Epithelial cell of esophagus (primary cell): ENCODE measurements at places on chromosomes 7 and 10.

GRCh38 chr10:37747081-37747480 is 110.3 kb downstream of the ZNF248 start:
- no peak for DNase-seq

GRCh38 chr10:99905971-99906370 is 103.8 kb downstream of the DNMBP start:
- DNase-seq, result peak; percentile 40

GRCh38 chr7:31371621-31372020 is 31.1 kb upstream of the NEUROD6 start:
- DNase-seq, result no peak

DNA sequence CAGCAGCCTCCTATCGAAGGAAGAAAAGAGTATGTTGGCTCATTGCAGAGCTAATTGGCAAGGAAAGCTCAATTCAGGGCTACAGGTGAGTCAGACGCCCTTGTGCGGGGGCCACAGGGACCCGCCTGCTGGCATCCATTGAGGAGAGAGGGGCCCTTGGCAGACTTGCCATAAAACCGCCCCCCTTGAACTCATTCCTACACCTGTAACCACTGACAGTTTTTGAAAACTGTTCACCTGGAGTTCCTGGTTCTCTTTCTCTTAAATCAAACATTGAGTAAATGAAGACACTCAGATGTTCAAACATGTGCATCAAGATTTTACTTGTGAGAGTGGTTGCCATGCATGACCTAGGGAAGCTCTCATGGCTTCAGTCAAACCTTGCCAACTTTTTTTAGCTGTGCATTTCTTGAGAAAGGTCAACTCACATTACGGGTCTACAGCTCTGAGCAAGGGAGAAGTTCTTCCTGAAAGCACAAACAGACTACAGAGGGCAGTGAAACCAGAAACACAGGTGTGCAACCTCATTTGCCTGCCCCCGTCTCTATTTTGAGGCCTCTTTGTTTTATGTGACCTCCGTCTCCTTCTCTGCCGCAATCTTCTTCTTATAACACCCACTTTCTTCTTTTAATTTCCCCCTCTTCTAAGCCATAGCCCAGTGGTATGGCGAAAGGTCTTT is 87.8 kb downstream of the TBXAS1 start:
- no peak for DNase-seq

- DNase-seq, result no peak
Observed at GRCh38 chr10:125134483-125134848, 25.9 kb downstream of the CTBP2 start.

- DNase-seq, result no peak
Observed at GRCh38 chr10:129861776-129862531, 102.1 kb downstream of the EBF3 start.

DNA sequence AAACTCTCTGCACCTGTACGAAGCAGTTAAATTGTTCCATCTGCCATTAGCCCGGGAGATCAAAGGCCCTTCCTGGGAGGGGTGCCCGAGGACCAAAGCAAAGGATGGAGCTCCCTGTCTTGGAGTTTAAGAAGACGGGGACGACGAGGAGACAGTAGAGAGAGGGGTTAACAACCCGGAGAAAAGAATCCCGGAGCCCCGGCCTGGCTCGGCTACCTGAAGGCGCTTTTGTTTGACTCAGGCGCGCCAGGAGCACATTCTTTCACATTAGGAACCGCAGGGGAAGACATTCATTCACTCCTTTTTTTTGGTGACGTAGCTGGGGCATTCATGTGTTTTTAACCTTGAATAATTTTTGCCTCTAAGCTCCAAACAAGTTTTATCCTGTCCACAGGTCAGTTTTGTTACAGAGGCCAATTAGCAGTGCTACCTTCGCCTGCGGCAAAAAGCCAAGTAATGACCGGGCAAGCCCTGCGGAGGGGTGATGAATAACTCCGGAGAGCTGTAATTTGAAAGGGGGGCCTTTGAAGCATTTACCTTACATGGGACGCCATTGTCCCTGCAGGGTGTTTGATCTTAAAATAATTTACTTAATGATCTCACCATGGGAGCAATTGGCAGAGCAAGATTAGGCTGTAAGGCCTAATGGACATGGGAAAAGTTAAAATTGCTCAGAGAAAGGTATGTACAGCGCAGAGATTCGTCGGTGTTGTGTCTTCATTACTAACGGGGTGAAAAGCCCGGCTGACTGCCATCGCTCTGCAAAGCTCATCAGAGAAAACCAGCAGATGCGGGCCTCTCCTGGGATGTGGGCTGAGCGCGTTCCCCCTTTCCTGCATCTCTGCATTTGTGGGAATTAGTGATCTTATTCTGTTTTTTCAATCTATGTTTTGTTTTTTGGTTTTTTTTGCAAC is 258.0 kb upstream of the SP4 start:
- DNase-seq, result peak; percentile 68

DNA sequence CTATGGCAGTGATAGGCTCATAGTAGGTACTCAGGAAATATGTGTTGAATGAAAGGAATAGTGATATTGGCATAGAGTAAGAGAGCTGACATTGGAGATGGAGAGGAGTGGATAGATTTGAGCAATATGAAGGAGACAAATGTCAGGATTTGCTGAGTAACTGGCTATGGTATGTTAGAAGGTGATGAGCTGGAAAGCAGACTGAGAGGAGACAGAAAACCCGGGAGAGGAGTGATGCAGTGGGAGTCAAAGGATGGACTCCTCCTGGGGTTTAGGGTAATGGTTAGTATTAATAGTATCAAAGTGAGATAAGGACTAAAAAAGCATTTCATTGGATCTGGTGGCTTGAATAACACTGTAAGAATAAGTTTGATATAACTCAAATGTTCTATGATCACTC is 64.8 kb downstream of the CD36 start:
- DNase-seq, result no peak

GRCh38 chr7:127751062-127751461 is 99.1 kb downstream of the SND1 start:
- peak; percentile 9 for DNase-seq

GRCh38 chr7:106767498-106768323 is 97.4 kb upstream of the PIK3CG start:
- DNase-seq, result no peak

DNA sequence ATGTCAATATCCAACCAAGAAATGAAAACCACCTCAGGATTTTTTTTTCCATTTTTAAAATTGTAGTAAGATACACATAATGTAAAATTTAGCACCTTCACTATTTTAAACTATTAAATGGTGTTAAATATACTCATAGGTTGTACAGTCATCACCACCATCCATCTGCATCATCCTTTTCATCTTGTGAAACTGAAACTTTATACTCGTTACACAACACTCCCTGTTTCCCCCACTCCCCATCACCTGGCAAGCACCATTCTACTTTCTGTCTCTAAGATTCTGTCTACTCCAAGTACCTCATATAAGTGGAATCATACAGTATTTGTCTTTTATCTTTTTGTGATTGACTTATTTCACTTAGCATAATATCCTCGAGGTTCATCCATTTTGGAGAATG is 335.2 kb upstream of the NPSR1 start:
- DNase-seq, result peak; percentile 76

DNA sequence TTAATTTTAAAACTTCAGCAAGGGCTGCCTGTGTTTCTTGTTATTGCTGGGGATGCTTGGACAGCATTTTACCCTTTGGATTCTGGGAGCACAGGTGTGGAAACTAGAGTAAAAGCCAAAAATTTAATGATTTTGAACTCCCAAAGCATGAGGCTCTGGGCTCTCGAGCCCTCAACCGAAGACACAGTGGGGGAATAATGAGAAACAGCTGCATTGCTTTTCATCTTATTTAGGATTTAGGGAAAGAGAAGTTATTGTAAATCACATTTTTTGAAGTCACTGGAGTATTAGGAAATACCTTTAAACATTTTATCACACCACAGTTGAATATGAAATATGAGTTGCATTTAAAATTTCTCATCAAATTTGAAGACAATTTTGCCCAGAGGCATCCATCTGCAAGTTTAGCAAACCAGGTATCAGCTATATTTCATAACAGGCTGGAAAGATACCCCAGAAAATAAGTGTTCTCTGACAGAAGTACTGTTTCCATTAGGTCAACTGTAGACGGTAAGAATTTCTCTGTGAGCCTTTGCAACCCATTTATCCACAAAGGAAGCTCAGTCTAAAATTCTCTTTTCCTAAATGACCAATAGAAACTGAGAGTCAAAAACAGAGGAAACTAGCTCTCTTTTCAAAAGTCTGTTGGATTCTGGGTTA is 290.6 kb upstream of the PHYHIPL start:
- no peak for DNase-seq

- DNase-seq, result no peak
Observed at GRCh38 chr10:58631715-58632114, 119.0 kb downstream of the BICC1 start.

- no peak for DNase-seq
Observed at GRCh38 chr7:43631559-43631958, 48.7 kb downstream of the STK17A start.

DNA sequence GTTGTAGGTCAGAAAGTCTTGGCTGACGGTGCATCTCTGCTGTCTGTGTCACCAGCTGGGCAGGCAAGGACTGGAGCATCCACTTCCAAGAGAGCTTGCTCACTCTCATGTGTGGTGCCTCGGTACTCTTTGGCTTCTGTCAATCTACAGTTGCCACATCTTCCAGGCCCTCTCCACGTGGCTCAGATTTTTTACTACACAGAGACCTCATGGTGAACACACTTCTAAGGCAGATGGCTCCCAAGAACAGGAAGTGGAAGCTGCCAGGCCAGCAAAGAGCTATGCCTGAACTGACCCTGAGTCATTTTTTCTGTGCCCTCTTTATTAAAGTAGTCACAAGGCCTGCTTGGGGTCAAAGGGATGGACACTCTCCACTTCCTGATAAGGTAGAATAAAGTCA is 351.5 kb upstream of the AUTS2 start:
- DNase-seq, result no peak

DNA sequence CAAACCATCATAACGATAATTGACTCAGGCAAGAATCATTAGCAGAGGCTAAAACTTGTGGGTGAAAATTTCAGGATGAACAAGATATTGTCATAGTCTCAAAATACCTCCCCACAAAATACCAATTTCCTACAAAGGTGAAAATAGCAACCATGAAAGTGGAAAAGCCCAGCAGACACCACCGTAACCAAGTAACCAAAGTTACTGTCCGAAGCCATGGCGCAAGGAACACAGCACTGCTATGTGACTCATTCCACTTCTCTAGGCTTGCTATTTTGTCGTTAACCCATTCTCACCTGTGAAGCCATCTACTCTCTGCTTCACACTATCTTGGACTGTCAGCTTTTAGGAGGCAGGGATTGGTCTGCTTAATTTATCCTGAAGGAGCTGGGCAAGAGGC is 113.8 kb upstream of the CACUL1 start:
- DNase-seq, result peak; percentile 72

DNA sequence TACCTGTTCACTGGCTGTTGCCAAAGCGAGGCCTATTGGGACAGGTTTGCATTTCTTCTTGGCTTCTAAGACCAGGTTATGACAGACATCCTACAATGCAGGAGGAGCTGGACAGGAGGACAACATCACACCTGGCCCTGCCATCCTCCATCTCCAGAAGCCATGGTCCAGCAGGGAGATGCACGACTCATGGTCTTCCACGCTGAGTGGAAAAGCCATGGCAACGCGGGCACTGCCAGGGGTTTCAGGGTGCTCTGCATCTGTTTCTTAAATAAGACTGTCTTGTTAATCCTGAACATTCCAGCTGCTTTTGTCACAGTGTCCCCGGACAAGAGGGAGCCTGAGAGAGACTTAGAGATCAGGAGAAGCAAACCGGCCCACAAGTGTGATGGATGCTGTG is 40.3 kb downstream of the CLRN3 start:
- DNase-seq, result no peak

GRCh38 chr7:124737760-124738300 is 27.8 kb downstream of the GPR37 start:
- no peak for DNase-seq

DNA sequence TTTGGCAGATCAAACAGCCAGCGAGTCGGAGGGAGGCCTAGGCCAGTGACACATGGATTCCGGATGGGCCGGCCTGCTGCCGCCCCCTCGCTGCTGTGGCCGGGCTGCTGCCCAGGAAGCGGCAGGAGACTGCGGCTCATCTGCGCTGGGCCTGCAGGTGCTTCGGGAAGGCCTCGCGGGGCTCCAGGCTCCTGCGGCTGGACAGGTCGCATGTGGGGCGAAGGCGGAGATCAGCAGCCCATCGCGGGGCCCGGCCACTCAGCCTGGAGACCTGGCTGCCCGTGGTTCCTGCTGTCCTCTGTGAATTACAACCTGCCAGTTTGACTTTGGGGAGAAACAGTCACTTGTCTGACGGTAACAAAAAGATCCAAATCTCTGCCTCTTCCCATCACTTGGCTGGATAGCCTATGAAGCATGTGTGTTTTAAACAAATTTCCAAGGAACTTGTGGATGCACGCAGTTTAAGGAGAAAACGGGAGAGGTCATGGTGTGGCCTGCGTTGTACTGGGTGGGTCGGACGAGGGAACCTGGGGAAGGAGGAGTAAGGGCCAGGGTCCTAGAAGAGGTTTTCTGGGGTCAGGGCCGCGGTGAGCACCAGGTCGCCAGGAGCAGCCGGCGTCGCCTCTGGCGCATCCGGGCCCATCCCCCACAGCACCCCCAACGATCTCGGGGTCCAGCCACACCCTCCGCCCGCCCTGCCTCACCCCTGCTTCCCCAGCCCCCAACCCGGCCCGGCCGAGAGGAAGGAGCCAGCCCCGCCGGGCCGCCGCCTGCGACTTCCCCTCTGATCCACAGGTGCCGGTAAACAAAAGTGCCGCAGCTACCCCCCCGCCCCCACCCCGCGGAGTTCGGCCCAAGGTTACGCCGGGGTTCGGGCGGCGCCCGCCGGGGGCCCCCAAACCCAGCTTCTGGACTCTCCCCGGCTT is 1.6 kb downstream of the SPOCK2 start:
- no peak for DNase-seq

DNA sequence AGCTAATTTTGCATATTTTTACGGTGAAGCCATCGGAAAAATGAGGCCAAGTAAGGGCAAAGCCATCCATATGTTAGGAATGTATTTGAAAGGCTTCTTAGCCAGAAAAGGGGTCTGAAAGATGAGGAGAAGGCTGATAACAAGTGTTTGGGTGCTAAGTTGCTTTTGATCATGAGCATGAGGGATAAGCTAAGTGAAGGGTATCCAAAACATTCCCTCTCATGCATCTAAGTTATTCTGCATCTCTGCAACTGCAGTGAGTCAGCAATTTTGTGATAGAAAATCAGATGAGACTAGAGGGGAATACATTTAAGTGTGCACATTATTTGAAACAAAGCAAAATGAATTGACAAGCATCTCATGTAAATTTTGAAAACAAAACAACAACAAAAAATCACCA is 282.8 kb downstream of the GPR158 start:
- no peak for DNase-seq

GRCh38 chr7:107048783-107049418 is 4.4 kb downstream of the PRKAR2B start:
- DNase-seq, result no peak

DNA sequence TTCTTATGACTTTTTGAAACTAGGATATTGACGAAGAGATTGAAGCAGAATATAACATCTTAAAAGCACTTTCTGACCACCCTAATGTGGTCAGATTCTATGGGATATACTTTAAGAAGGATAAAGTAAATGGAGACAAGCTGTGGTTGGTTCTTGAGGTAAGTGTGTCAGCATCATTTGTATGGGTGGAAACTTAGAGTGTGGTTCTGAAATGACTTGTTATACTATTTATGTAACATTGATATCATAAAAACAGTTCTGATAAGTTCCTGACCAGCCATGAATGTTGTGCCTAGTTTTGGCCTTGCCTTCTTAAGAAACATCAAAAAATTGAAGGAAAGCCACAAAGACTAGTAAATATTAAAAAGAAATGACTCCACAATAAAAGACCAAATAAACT is 20.8 kb downstream of the MYO3A start:
- DNase-seq, result no peak

- DNase-seq, result no peak
Observed at GRCh38 chr10:96820765-96821164, 11.3 kb upstream of the LCOR start.
